ENCODE measurements at places on chromosomes 13 and 19.

DNA sequence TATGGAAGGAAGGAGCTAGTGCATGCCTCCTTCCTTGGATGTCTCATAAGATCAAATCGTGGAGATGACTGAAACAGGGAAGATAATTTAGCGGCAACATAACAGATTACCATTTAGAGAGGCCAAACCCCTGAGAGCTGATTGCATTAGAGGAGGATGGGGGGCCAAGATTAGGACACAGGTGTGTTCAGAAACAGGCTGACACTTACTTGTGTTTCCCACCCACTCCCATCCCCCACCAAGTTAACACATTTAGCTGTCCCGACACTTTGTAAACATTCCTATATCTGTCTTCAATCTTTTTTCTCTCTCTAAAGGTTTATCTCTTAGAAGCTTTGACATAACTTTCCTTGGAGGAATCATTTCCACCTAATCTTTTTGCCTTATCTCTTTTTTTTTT lies 48.8 kb upstream of the KCTD4 start:
- DNase-seq = no peak

DNA sequence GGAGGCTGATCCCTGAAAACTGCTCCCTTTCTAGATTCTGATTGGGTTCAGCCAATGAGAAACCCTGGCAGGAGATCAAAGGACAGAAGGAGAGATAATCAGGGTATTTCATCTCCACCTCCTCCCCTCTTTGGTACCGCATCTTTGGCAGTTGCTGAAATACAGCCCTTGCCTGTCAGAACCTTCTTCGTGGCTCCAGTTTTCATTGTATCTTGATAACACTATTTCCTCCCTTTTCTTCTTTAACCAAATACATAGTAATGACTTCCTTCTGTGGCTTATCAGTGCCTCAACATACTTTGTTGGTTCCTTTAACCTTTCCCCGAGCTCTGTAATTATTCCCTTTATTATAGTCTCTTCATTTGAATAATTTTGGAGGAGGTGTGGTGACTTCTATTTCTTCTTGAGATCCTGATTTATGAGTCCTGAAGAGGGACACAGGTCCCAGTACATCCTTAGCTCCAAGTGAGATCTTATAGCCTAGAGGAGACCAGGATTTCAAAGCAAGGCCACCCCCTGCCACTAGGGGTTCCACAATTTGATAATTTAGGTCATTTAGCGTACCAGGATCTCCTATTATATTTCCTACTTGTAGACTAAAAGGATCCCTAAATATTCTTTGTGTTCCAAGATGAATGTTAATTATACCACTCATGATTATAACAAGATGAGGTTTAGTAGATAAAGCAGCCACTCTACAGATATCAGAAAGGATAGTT lies 98.0 kb downstream of the EDNRB start:
- no peak for DNase-seq

DNA sequence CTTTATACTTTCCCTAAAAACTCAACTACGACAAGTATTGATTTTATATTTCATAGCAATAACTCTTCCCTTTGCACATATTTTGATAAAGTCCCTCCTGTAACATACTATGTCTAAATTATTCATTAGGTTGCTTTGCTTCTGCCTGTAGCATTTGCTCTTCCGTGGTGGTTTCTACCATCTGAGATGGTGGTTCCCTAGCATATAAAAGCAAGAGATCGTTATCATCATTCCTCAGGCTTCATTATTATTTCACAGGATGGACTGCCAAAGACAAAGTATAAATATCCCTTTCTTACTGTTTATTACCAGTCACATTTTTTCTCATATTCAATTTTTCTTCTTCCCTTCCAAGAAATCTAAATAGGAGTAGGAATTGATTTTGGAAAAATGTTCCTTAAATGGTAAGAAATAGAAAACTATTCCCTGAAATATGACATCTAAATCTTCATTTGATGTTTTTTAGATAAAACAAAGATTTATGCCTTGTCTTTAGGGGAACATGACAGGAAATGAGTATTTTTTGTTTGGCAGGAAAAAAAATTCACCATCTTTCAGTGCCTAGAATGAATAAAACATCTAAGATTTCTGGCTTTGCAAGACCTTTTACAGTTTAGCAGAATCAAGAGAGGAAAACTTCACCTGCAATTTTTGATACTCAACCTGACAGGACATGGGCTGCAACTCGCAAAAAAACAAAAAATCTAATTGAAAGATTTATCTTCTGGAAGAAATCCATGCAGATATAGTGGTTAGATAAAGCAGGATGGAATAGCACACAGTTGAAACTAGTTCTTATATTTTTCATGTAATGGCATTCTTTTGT lies 340.0 kb downstream of the SPRY2 start:
- DNase-seq = no peak

DNA sequence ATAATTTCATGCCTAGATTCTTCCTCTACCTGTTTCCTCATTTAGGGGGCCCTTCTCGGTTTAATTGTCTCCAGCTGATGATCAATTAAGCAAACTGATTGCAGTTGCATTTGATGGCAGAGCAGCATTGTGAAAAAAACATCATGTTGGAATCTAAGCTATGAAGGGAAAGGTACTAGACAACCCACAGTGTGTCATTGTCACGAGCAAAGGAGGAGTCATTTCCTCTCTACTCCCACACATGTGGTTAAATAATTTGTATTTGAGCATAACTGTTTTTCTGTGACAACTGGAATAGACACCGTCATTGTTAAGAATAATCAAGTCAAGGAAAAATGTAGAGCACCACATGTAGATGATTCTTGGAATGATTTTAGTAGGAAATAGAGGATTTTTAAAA lies 240.3 kb downstream of the DCT start:
- no peak for DNase-seq

GRCh38 chr19:48354332-48354992 lies 9.3 kb downstream of the TMEM143 start:
- DNase-seq = no peak

DNA sequence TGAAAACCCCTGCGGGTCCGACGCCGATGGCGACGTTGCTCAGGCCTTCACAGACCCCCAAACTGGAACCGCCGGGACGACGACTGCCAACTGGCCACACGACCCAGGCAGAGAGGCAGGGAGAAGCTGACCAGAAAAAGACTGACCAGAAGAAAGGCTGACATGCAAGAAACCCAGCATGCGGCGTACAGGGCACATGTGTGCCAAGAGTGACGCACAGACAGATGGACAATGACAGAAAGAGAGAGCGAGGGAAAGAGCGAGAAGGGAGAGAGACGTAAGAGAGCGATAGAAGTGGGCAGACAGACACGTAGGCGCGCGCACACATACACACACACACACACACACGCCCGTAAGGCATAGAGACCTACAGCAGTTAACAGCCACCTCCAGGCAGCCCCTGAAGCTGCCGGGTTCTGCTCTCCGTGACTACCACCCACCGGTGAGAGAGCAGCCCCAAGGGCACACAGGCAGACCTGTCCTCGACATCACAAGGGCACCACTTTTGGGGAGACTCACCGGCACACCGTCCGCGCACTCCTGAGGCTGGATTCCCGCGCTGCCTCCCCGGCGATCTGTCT lies 67.2 kb upstream of the ZNF527 start:
- DNase-seq = no peak

- DNase-seq = no peak
Measured at GRCh38 chr19:56099638-56100539, 21.2 kb downstream of the ZNF787 start.

DNA sequence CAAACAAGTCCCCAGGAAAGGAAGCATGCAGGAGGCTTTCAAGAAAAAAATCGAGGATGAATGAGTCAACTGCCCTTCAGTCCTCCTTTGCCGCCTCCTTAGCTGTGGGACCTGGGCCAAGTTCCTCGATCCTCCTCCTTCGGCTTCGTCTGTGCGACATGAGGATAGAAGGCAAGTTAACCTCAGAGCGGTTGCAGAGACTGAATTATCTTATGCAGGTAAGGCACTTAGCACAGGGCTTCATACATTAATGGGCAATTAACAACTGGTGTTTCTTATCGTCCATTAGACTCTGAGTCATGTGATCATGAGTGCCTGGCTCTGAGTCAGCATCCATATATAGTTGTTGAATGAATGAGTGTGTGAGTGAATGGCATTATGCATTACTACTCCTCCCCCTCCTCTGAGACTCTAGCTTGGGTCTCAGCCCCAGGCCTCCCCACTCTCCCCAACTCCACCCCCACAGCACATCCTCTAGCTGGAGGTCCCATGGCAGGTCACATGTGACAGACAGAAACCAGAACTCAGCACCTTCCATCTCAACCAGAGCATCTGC lies 1.6 kb upstream of the TTC9B start:
- no peak for DNase-seq

DNA sequence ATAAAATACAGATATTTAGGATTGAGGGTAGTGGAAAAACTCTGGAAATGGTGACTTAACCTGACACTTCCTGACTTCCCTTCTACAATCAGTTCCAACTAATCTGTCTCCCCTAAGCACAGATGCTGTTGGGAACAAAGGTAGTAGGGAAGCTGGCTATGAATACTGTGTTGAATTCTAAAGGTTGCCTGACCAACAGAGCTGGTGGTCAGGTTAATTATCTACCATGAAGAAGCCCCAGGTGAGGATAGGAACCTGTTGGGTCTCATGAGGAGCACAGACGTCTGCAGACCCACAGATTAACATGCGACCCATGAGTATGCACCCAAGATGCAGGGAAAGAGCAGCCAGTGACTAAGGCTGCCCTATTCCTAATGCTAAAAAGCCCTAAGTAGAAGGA lies 172.3 kb downstream of the DIAPH3 start:
- DNase-seq = no peak

DNA sequence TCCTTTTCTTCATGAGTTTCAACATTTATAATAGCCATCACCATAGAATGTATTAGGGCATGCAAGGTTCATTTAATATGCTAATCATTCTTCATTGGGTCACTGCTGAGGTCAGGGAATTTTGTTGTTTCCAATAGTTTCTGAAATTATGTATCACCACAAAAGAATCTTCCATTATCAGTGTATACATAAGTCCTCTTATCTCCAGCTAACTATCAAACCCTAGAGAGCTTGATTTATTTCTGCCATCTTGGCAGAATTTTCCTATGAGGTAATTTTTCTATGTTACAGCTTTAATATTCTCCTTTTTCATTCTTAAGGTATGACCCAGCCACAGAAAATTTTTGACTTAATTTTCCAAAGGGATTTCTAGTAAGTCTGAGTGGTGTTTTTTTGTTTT lies 415.0 kb upstream of the SLITRK1 start:
- no peak for DNase-seq

- no peak for DNase-seq
Measured at GRCh38 chr13:101811284-101811839, 358.9 kb downstream of the ITGBL1 start.

DNA sequence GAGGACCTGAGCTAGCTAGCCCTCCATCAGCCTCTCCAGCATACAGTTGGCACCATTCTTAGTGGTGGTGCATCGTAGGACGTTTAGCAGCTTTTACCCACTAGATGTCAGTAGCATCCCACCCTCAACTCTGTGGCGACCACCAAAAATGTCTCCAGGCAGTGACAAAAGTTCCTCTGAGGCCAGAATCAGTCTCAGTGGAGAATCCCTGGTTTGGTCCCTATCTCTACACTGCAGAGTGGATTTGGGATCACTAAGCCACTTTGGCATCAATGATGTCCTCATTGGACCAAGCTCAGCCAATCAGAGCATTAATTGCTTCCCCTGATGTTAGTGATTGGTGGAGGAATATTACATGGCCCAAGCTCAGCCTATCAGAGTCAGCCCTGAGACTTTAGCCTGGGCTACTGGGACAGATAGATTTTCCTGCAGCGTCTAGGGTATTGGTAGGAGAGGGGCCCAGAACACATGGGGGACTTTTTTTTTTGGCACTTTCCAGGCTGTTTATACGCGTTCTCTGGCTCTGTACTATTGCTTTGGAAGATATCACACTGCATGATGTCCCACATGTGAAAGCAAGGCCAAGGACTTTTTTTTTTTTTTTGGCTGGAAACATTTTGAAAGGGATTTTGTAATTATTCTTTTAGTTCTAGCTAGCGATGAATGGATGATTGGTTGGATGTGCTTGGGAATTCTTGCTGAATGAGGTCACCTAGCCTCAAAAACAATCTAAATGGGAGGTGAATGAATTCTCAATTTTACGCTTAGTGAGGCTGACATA lies 7.0 kb downstream of the TMEM221 start:
- no peak for DNase-seq

GRCh38 chr13:28012896-28013295 lies 24.4 kb upstream of the URAD start:
- DNase-seq = no peak

GRCh38 chr13:33483471-33483870 lies 197.9 kb upstream of the STARD13 start:
- DNase-seq = no peak

GRCh38 chr13:45704854-45705695 lies 3.0 kb downstream of the CBY2 start:
- no peak for DNase-seq

GRCh38 chr13:51278426-51279130 lies 56.4 kb downstream of the FAM124A start:
- no peak for DNase-seq

DNA sequence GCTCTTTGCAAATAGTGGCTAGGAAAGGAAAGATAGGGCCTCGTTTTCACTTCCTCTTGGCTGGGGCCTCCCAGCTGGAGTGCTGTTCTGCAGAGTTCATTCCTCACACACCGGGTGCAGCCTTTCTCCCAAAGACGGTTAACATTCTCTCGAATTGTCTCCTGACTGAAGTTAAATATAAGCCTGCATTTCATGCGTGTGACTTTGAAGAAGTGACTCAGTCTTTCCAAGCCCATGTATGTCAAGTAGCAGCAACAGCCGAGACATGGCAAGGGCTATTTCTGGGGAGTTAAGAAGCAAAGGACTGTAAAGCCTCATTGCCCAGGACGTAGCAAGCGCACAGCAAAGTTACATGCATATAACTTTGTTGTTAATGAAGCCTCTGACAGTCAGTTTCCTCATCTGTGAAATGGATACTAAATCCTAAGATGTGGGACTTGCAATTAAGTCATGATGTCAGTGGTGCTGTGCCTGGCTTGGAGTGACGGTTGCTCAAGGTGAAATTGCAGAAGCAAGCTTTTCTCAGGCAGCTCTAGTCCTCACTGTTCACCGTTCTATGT lies 502.4 kb downstream of the MYO16 start:
- no peak for DNase-seq

GRCh38 chr13:20064128-20064527 lies 96.7 kb downstream of the GJA3 start:
- no peak for DNase-seq

- DNase-seq = no peak
Measured at GRCh38 chr13:101631395-101631794, 178.9 kb downstream of the ITGBL1 start.

GRCh38 chr13:33259296-33259695 lies 26.3 kb downstream of the STARD13 start:
- no peak for DNase-seq

- DNase-seq = no peak
Measured at GRCh38 chr13:22812793-22813192, 368.0 kb upstream of the SGCG start.

DNA sequence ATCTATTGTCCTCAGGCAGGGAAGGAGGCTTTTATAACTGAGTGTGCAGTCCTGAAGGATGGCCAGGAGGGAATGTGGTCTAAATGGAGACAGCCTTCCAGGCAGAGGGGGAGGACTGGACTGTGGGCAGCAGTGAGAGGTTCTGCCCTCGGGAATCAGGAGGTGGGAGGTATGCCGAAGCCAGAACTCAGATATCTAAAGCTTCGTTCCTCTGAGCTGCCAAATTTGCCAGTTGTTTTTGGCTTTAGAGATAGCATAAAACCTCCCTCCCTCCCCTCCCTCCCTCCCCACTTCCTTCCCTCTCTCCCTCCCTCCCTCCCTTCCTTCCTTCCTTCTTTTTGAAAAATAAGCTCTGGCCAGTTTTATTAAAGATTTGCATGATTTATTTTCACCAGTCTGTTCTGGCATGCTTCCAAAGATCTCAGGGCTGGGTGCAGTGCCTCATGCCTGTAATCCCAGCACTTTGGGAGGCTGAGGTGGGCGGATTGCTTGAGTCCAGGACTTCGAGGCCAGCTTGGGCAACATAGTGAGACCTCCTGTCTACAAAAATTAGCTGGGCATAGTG lies 2.4 kb downstream of the MEDAG start:
- no peak for DNase-seq

Data from stimulated activated CD8-positive, alpha-beta memory T cell treated with anti-CD3 and anti-CD28 coated beads, Interleukin-7, amount 100 ng/mL, for 4 hours (primary cell).